ENCODE measurements at places on chromosomes 7 and 10.
A peak's percentile ranks its signal among the peaks of the same experiment; 100 is the strongest.

DNA sequence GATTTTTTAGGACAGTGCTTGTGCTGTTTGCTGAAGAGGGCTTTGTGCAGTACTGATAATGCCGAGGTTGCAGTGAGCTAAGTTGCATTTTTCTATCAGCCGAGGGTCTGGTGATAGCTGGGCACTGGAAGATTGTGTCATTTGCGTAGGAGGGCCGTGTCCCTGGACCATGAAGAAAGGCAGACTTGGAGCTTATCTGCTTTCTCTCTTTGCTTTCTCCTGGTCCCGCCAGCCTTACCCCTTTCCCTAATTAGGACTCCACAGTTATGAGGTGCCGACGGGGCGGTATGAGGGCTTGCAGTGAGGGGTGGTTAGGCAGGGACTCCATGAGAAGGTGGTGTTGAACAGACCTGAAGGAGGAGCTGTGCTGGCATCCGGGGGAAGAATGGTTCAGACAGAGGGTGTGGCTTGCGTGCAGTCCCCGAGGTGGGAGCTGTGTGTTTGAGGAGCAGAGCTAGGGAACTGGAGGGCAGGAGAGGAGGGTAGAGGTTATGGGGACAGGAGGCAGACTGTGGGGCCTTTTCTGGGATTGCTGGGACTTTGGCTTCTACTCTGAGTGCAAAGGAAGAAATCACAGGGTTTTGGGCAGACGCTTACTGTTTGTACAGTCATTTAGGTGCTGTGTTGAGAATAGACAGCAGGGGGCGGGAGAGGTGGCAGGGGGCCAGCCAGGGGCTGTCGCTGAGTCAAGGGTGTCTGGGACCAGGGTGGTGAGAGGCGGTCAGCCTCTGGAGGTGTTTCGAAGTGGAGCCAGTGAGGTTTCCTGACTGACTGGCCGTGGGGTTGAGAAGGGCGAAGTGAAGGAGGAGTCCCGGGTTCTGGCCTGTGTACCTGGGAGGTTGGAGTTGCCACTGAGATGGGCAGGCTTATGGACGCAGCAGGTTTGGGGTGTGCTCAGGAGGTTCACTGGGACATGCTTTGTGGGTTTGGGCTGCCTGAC lies 43.4 kb downstream of the PRF1 start:
- DNase-seq, result no peak

- DNase-seq, result no peak
Observed at GRCh38 chr7:145817687-145818086, 298.9 kb upstream of the CNTNAP2 start.

DNA sequence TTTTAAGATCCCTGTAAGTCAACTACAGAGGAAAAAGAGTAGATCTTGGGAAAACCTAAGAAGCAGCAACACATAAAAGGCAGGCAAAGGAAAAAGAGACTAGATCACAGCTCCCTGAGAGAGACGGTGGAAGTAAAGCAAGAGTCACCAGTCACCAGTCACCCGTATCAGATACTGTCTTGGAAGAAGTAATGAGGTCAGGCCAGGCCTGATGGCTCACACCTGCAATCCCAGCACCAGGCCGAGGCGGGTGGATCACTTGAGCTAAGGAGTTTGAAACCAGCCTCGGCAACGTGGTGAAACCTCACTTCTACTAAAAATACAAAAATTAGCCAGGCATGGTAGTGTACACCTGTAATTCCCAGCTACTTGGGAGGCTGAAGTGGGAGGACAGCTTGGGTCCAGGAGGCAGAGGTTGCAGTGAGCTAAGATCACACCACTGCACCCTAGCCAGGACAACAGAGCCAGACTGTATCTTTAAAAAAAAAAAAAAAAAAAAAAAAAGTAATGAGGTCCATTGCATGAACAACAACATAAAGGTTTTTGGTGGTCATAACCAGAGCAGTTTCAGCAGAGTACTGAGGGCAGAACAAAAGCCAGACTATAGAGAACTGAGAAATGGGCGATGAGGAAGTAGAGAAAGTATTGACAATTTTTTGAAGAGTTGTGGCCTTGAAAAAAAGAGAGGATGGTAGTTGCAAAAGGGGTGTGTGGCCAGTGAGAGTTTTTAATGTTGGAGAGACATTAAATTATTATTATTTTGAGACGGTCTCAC lies 16.9 kb downstream of the ZNF713 start:
- no peak for DNase-seq

DNA sequence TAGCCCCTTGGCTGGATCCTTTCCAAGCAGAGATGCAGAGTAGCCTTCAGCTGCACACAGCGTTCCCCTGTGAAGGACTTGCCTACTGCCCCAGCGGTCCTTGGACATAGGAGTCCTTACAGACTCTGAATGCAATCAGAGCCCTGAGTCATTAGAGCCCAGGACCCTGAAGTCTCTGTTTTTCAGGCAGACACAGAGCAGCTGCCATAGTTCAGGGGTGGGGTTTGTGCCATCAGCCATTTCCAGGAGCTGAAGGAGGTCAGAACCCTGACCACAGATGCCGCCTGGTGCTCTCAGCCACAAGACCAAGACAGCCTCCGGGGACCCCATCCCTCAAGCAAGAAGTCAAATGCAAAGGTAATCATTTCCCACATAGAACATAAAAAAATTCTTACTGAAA lies 32.8 kb upstream of the WDFY4 start:
- no peak for DNase-seq

DNA sequence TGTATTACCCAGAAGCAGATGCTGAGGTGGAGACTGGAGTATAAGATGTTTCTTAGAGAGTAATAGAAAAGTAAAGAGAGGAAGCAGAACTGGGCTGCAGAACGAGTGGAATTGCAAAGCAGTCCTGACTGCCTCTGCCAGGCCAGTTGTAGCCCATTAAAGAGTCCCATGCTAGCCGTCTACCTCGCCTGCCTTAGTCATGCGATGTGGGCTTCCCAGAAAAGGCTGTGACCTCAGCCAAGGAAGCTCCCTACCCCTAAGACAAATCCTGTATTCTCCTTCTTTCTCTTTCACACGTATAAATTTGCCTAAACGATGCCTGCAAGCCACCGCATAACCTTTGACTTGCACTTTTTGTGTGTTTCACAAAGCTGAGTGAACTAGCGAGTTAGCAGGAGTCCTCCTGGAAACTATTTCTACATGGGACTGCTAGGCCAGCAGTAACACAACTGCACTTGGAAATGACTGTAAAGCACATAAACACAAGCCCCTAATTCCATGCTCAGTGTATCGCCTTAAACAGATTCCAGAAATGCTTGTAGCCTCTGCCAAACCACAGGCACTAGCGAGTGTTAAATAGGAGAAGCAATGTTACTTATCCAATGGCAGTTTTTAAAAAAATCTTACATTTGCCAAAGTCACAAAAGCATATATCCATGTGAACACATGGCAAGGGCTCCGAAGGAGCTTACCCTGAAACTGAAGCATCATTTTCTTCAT lies 47.4 kb upstream of the GNAI1 start:
- DNase-seq, result peak; percentile 84

- no peak for DNase-seq
Observed at GRCh38 chr10:130301021-130301892, 165.1 kb downstream of the GLRX3 start.

DNA sequence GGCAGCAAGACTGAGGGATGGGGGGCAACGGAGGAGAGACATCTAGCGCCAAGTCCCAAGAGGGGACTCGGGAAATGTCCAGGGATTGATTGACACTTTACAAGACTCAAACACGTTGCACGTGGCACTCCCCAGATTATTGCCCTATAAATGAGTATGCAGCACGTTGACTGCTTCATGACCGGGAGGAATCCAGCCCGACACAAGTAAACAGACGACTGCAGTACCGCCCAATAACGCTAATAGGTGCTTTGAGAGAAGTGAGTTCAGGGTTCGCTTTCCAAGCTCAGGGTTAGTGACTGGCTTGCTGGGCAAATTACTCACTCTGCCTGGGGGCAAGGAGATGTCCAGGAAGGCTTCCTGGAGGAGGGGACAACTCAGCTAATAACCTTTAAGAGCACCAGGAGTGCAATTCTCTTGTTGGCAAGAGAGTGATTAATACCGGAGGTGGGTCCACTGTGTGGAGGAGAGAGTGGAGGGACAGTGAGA lies 73.3 kb upstream of the MYL10 start:
- DNase-seq, result no peak

DNA sequence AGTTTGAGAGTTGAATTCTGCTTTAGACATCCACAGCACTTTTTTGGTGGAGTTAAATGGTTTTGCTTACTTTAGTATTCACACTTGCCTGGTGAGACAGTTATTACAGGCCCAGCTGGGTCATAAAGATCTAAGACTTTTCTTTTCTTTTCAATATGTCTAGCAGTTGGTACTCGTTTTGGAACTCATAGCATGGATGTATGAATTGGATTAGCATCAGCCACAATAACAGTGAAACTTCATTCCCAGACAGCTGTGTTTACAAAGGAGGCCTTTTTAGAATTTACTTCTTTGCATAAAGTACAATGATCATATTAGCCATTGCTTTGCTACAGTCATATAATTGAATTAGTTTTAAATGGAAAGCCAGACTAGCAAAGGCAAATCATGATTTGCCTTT lies 168.4 kb upstream of the DKK1 start:
- no peak for DNase-seq

GRCh38 chr10:116768786-116769185 lies 26.4 kb upstream of the HSPA12A start:
- no peak for DNase-seq

DNA sequence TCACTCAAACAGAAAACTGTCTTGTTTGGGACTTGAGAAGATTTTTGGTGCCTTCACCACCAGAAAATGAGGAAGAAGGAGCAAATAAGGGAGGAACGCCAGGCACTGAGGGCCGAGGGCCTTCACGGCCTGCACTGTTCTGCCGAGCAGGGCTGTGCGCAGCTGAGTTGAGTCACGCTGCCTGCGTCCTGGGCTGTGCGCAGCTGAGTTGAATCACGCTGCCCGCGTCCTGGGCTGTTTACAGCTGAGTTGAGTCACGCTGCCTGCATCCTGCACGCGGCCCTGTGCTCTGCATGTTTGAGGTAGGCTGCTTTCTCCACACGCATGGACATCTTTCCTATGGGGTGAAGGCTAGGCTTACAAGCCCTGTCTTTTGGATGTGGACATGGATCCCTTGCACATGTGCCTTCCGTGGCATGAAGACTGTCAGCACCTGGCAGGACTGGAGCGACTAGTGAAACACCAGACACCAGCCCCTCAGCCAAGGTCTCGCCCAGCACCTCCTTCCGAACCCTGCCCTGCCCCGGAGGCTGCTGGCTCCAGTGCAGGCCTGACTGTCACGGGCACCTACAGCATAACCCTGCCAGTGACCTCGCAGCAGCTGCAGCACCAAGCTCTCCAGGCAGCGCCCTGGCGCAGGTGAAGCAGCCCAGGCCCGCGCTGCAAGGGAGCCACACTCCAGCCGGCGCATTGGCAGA lies 96.7 kb downstream of the HTR5A start:
- peak; percentile 75 for DNase-seq

DNA sequence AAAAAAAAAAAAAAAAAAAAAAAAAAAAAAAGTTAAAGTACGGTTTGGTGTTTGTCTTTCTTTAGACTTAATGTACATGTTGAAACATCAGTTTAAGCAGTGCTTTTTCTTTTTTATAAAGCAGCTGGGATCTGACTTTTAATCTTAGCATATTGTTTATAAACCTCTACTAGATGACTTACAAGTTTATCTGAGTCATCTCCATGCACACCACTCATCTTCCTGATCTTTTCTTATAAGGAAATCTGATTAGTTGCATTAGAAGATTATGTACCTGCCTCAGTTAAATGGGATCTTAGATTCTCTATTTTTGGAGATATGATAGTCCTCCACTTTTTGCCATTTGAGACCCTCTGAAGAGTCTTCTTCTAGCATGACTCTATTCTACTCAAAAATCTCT lies 391.9 kb upstream of the LRGUK start:
- DNase-seq, result no peak

DNA sequence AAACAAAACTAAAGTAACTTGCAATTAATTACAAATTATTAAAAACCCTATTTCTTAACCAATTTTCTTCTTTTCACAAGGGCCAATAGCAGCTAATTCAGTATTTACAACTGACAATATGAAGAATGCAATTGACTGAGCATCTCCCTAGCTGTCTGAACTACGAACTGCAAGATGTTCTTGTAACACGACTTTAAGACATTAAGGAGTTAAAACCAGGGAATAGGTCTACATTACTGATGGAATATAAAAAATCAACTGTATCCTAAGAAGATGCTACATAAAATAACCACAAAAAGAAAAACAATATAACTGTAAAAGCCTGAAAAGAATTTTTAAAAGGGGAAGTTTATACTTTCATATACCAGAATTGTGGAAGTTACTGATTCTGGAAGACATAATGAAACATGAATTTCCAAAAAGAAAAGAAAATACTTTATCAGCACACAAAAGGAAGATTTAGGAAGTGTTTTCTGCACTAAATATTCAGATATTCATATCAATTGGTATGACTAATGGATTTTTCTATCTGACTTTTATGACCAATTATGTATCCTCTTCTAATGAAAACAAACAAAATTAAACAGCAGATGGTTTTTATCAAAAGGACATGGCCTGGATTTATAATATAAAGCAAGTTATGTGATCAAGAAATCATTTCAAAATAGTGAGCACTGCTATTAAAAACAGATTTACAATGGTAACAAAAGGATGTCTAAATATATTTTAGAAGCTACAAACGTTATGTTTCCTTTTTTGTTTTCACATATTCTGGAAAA lies 1.6 kb downstream of the GPR22 start:
- DNase-seq, result no peak

DNA sequence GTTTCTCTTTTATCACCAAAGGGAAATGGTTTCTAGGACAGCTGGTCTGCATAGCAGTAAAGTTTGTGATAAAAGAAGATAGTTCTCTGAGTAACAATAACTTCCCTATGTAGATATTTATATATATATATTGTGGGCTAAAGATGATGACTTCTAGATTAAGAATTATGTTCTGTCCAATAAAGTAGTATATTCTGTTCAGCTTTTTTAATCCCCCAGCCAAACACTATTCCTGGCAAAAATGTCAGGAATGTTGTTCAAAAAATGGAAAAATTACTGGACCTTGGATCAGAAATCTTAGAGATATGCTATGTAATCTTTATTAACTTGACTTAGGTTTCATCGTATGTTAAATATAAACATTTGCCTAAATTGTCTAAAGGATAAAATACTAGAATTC lies 136.3 kb upstream of the GNAI1 start:
- no peak for DNase-seq

Data from astrocyte of the cerebellum (primary cell).